H7 (cell line): ENCODE measurements at places on chromosomes 2 and 18. TPM values are rescaled to one million over a fixed set of nuclear protein-coding genes. Genes with fewer than 3 reads are reported as not detected.

- DNase-seq = peak; percentile 85
Measured at GRCh38 chr2:94986392-94986963, 39.0 kb upstream of the MAL start.

DNA sequence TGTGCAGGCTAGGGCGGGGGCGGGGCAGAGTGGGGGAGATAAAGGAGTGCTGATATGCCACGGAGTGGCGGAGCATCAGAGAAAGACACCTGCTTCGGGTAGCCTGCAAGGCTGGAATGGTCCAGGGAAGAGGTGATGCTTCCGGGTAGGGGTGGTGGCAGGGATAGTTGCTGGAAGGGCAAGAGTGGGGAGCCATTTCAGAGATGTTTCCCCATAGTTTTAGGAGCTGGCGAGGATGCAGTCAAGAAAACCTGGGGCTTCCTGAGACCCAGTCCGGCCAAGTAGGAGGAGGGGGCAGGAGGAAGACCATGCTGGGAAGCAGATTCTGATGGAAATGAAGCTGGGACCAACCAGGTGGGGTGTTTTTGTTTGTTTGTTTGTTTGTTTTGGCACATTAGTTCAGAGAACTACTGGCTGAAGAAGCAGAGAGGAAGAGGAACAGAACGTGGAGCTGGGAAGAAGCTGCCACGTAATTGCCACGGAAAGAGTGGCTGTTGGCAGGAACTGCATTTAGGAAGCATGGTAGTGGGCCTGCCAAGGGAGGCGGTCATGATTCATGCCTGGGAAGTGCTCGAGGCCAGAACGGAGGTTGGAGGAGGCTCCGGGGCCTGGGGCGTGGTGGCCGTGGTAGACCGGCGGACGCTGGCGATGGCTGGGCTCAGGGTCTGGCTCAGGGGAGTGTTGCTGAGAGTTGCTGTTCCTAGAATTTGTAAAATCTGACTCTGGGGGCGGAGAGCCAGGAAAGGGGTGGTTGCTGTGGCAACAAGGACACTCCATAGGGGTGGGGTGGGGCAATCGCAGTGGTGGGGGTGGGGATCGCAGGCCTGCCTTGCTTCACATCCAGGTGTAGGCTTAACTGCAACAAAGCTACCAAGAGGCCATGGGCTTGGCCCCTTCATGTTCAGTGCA, 8.6 kb upstream of the INPP5D start:
- DNase-seq = peak; percentile 92

- DNase-seq = no peak
Measured at GRCh38 chr2:226137201-226137811, 662.3 kb downstream of the IRS1 start.

- DNase-seq = peak; percentile 98
Measured at GRCh38 chr2:96116879-96117533, 635 bp upstream of the ADRA2B start.

- DNase-seq = no peak
Measured at GRCh38 chr2:172241222-172241621, 138.5 kb upstream of the DLX2 start.

GRCh38 chr18:23337599-23338444, 115.3 kb upstream of the RIOK3 start:
- DNase-seq = peak; percentile 51

- DNase-seq = no peak
Measured at GRCh38 chr2:103135679-103136078, 373.8 kb downstream of the TMEM182 start.

DNA sequence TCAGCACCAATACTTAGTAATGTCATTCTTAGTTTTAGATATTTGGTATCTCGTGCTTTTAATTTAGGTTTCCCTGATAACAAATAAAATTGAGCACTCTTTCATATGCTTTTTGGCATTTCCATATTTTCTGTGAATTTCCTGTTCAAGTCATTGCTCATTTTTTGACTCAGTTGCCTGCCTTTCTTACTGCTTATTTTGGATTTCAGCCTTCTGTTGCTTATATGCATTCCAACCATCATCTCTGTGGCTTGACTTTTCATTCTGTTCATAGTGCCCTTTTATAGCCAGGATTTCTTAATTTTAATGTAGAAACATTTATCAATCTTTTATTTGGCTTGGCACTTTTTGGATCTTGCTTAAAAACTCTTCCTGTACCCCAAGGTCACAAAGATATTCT, 14.5 kb upstream of the KIF3C start:
- no peak for DNase-seq

- no peak for DNase-seq
Measured at GRCh38 chr2:17057109-17058017, 391.7 kb upstream of the CYRIA start.

DNA sequence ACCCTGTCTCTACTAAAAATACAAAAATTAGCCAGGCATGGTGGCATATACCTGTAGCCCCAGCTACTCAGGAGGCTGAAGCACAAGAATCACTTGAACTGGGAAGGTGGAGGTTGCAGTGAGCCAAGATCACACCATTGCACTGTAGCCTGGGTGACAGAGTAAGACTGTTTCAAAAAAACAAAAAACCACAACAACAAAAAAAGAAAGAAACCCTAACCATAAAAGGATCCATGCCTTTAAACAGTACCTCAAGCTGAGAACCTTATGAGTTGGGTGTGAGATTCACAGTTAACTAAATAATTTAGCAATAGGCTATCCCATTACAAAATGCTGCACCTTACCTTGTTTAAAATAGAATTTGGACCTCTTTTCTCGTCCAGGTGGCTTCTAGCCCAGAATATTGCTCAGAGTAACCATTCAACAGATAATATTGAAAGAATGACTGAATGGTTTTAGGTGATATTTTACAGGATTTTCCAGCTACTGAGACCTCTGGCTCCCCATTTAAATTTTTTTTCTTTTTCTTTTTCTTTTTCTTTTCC, 6.4 kb downstream of the DPYSL5 start:
- DNase-seq = no peak

- no peak for DNase-seq
Measured at GRCh38 chr2:26980971-26981370, 10.5 kb downstream of the MAPRE3 start.

GRCh38 chr2:233830111-233830802, 24.1 kb downstream of the HJURP start:
- no peak for DNase-seq

DNA sequence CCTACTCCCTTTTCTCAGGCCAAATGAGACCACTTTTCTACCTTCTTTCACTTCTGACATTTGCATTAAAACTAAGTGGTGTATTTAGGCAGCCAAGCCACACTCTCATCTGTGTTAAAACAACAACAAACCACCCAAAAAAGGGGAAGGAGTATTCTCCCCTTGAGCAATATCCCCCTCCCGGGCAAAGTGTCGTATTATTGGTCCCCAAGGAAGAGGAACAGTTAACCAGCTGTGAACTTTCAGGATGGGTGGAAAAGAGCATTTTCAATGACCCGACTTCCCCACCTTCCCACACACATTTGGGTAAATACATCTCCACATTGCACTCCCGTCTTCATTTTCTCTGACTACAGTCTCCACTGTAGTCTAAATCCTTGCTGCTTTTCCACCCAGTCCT, 44.3 kb downstream of the FEZ2 start:
- no peak for DNase-seq

GRCh38 chr2:22596306-22596705, 788.7 kb upstream of the KLHL29 start:
- no peak for DNase-seq

GRCh38 chr2:181937473-181937872, 45.9 kb downstream of the ITPRID2 start:
- DNase-seq = no peak

GRCh38 chr2:188979187-188980114, 5.3 kb downstream of the COL3A1 start:
- DNase-seq = no peak

DNA sequence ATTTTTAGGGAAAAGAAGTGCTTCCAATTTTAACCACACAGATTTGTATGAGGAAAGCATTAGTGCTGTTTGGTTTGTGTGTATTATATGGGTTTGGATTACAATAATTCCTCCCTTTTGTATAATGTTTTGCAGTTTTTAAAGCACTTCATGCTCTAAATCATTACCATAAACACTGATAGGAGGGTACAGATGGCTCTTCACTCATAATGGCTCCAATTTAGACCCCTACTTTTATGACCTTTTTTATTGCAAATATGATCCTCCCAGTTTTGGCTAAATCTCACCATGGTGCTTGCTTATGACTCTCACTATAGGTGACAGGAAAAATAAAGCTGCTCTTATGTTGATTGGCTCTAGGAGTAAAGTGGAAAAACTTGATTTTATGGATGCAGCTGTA, 23.8 kb upstream of the TMEM17 start:
- DNase-seq = no peak

DNA sequence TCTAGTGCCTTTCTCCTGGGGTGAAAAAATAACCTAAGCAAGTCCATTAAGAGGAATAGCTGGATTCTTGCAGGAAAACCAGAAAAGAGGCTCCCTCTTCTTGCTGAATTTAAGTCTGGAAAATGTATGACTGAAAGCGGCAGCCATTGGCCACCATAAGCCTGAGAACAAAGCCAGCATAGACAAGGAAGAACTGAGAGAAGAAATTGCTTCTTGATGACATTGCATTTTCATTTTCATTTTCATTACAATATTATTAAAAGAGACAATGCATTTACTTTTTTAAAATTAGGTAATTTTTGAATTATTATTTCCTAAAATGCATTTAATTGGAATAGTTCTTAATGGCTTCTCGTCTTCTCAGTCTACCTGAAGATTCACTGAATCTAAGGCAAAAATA, 1157.5 kb upstream of the ZEB2 start:
- DNase-seq = no peak

DNA sequence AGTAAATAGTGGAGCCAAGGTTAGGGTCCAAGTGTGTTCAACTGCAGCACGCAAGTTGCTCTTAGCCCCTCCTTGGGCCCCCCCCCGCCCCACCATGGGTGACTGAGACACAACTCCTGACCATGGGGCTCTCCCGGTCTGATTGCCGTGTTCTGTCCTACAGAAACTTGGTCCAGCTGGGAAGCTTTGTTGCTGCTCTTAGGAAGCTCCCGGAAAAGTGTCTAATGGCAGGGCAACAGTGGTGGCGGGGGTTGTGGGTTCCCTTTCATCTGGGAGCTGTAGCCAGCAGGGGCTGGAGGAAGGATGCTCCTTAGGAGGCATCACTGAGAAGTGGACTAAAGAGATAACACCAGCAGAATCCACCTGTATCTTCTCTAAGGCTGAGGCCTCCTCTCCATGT, 111.1 kb downstream of the CYP26B1 start:
- DNase-seq = peak; percentile 16

- no peak for DNase-seq
Measured at GRCh38 chr18:70627182-70627802, 338.4 kb downstream of the SOCS6 start.

GRCh38 chr2:160651416-160652200, 158.0 kb upstream of the RBMS1 start:
- DNase-seq = no peak

GRCh38 chr2:212970132-212970531, 181.3 kb downstream of the IKZF2 start:
- DNase-seq = no peak

UXS1 gene
- 20.9 and 27.3 TPM in 2 replicates for total RNA-seq

YES1 gene
- 69.4 and 101 TPM in 2 replicates for total RNA-seq

OR6B2 gene
- not detected in 2 replicates for total RNA-seq

TCF7L1 gene
- total RNA-seq = 9.9 and 10.7 TPM in 2 replicates

UGT1A8 gene
- 0.22 TPM in 1 of 2 replicates, not detected in the other for total RNA-seq

PREB gene
- 84.5 and 87.3 TPM in 2 replicates for total RNA-seq
